Nephron progenitor cell (in vitro differentiated cells): ENCODE measurements at places on chromosomes 12 and 14.

DNA sequence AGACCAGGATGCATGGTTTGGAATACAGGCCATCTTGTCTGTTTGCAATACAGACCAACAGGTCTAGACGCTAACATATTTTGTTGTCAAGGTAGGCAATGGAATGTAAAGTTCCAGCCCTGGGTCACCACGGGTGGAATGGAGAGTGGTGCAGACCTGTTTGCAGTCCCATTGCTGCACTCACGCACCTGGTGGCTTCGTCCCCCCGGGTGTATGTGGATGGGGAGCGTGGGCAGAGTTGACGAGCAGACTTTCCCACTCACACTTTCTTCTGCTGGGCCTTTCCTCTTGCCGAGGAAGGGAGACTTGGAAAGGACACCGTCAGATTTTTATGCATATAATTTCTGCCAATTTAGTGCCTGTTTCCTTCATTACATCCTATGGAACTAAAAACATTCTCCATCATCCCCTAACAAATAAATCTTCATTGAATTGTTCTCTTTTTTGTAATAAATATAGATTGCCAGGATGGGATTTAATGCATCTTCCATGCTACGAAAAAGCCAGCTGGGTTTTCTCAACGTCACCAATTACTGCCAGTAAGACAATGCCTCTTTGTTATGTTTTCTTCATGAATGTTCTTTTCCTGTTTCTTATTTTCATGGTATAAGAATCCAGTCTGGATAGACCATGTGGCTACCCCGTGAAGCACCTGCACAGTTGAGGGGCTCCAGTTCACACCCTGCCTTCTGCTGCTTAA is 15.2 kb downstream of the DCAF4 start:
- no peak for DNase-seq

- no peak for DNase-seq
Observed at GRCh38 chr14:98962118-98962517, 309.9 kb downstream of the BCL11B start.

GRCh38 chr12:115859231-115859630 is 418.3 kb downstream of the MED13L start:
- no peak for DNase-seq

- DNase-seq, result no peak
Observed at GRCh38 chr14:69097974-69098373, 54.9 kb downstream of the DCAF5 start.

- DNase-seq, result no peak
Observed at GRCh38 chr14:21203470-21204166, 47.8 kb upstream of the OR5AU1 start.

GRCh38 chr12:109448707-109449390 is 28.3 kb downstream of the KCTD10 start:
- no peak for DNase-seq

DNA sequence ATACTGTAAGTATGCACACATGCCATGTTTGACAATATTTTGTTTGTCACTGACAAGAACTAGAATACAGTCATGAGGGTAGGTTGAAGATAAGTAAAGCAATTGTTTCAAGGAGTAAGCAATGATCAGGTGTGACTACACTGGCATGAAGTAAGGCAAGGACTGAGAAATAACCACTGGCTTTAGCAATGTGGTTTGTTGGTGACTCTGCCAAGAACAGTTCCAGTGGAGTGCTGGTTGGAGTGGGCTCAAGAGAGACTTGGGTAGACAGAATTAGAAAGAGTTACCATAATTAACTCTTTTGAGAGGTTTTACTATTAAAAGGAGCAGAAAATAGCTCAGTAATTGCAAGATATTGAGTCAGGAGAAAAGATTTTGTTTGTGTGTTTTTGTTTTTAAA is 129.6 kb downstream of the GTF2A1 start:
- DNase-seq, result no peak

GRCh38 chr12:132275110-132275531 is 54.3 kb downstream of the GALNT9 start:
- DNase-seq, result peak; percentile 56

DNA sequence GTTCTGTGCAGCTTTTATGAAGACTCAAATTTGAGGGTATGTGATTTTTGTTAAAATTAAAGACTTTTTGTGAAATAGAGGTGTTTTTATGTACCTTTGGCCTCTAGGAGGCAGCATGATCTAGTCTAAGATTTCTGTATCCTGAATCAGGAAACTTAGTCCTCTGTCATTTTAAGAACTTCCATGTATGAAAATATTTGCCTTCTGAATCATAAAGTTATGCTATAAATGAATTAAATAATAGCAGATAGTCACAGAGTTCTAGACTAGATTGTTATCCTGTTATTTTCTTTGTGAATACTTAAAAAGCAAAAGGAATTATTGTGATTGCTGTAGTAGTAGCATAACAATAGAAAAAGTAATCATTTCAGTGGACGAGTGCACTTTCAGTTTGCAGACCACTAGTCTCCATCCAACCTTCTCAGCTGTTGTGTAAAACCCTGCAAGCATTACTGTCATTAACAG is 56.3 kb downstream of the FGD4 start:
- peak; percentile 9 for DNase-seq

GRCh38 chr12:26845057-26845666 is 12.2 kb upstream of the ITPR2 start:
- peak; percentile 68 for DNase-seq

DNA sequence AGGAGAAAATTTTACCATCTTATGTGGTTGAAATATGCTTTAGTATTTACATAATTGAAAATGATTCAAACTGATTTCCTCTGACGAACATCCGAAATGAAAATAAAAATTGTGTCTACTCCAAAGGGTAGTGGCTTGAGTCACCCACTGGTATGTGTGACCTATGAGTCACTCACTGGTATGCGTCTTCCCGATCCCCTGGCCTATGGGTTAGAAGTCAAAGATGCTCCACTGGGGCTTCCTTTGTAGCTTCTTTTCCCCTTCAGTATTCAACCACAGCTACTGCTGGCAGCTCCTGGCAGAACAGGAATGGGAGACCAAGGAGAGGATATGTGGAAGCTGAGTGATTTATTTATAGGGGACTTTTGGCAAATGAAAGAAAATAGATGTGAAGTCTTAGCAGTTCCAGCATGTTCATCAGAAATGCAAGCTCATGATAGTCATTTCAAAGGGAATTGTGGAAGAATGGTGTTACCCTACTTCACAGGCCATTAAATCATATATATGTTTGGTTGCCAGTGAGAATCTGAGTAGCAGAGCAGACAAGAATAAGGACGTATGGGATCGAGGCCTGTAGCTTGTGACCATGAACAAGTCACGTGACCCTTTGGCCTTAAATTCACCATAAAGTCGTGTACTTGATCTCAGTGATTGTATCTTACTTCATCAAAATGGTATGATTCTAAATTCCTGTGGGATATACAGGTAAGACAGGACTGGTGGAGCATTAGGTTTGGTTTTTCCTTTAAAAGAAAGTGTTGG is 108.3 kb downstream of the CRADD start:
- DNase-seq, result no peak

GRCh38 chr12:15982921-15983320 is 71.8 kb downstream of the DERA start:
- no peak for DNase-seq

- DNase-seq, result no peak
Observed at GRCh38 chr12:29244159-29244765, 95.2 kb downstream of the FAR2 start.

DNA sequence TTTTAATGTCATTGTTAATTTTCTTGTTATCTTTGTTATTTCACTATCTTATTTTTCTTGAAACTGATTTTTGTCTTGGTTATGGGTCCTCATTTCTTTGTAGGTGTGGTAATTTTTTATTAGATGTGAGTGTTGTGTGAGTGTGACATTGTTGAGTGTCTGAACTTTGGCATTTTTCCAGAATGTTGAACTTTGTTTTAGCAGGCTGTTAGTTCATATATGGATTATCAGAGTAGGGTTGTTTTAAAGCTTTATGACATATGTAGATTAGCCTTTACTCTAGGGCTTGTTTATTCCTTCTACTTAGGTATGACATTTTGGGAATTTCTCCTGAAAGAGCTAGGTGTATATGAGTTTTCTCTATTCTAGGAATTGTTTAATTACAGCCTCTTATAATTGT is 103.9 kb downstream of the ARID2 start:
- DNase-seq, result no peak

DNA sequence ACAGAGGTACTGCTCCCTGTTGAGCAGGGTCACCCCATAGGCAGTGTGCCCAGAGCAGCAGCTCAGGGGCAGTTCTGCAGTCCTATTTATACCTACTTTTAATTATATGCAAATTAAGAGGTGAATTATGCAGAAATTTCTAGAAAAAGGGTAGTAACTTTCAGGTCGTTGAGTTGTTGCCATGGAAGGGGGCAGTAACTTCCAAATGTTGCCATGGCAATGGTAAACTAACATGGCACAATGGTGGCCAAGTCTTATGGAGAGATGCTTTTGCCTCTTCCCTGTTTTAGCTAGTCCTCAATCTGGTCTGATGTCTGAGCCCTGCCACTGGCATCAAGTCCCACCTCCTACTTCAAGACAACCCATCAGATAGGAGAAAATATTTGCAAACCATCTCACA is 30.4 kb upstream of the P2RX7 start:
- no peak for DNase-seq

DNA sequence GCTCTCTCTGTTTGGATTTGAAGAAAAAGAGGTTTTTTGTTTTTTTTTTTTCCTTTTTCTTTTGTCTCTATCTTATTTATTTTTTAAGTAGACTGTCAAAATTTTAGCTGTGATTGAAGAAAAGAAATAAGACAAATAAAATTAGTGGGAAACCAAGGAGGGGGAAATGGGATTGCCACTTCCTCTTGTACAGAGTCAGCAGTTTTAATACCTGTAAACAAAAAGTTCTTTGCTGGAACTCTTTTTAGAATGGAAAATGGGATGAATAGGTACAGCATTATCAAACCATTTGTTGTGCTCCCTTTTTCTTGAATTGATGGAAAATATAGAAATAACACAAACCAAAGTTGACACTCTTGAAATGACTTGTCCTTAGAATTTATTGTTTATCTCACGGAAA is 680.7 kb downstream of the DIO2 start:
- DNase-seq, result no peak

- DNase-seq, result no peak
Observed at GRCh38 chr12:94516985-94517384, 57.3 kb upstream of the CEP83 start.

GRCh38 chr14:98114122-98114895 is 1157.7 kb downstream of the BCL11B start:
- no peak for DNase-seq

GRCh38 chr12:94792693-94793092 is 142.3 kb upstream of the TMCC3 start:
- DNase-seq, result no peak

GRCh38 chr14:58098507-58098906 is 53.5 kb downstream of the ARMH4 start:
- no peak for DNase-seq

- no peak for DNase-seq
Observed at GRCh38 chr12:83092606-83093005, 405.9 kb downstream of the TMTC2 start.

- DNase-seq, result no peak
Observed at GRCh38 chr14:55572578-55572977, 7.4 kb upstream of the KTN1 start.

DNA sequence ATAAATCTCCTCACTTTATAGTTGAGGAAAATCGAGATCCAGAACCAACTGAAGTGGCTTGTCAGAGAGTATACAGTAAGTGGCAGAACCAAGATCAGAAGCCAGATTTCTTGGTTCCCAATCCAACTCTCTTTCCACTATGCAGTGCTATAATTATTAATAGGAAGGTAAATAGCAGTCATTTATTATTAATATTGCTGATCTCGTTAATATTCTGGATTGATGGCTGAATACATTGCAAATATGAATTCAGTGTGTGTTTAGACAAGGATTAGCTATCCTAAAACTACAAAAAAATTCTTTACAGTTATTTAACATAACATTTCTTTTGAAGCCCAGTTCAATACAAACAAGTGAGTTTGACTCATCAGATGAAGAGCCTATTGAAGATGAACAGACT is 2.8 kb downstream of the CDKN3 start:
- DNase-seq, result no peak

DNA sequence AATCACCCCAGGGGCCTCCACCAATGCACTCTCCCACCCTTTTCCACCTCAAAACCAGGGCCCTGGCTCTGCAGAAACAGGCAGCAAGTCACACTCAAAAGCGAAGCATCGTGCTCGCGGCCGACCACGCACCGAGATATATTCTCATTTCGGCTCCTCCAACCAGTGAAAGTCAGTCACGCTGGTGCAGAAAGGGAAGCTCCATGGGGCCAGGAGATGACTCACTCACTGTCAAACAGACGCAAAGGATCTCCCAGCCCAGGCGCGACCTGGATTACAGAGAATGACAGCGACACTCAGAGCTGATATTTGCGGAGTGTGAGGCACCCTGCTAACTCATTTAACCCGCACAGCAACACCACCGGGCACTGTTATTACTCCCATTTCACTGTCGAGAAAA is 173.6 kb downstream of the CALM1 start:
- DNase-seq, result no peak

GRCh38 chr14:67514650-67515385 is 18.3 kb upstream of the PLEKHH1 start:
- peak; percentile 55 for DNase-seq

DNA sequence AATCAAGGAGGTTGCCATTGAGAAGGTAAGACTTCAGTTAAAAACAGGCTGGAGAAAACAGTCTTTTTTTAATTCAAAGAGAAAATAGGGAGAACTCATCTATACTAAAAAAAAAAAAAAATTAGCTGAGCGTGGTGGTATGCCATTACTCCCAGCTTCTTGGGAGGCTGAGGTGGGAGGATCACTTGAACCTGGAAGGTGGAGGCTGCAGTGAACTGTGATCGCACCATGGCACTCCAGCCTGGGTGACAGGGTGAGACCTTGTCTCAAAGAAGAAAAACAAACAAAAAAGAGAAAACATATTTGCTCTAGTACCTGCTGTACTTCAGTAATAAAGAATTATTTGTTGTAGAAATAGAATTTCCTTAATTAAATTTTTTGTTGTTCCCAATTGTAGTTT is 68.6 kb downstream of the DNAH10 start:
- DNase-seq, result no peak

- DNase-seq, result no peak
Observed at GRCh38 chr12:68190301-68190700, 30.8 kb upstream of the IFNG start.

- no peak for DNase-seq
Observed at GRCh38 chr12:38456537-38457120, 140.1 kb downstream of the ALG10B start.

DNA sequence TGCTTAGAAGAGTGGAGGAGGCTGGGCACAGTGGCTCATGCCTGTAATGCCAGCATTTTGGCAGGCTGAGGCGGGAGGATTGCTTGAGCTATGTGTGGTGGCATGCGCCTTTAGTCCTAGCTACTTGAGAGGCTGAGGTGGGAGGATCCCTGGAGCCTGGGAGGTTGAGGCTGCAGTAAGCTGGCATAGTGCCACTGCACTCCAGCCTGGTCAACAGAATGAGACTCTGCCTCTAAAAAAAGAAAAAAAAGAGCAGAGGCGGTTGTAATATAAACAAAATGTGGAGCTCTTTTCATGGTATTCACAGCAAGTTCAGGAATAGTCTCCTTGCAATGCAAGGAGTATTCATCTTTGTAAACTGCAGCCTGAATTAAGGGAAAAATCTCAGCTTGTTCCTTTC is 27.2 kb downstream of the ARID2 start:
- DNase-seq, result no peak

- peak; percentile 80 for DNase-seq
Observed at GRCh38 chr12:45268672-45269411, 52.9 kb downstream of the ANO6 start.

GRCh38 chr12:49776413-49776812 is 35.1 kb downstream of the TMBIM6 start:
- DNase-seq, result peak; percentile 52

GRCh38 chr12:128942960-128943477 is 89.7 kb downstream of the GLT1D1 start:
- no peak for DNase-seq
